ENCODE measurements at places on chromosomes 13 and 19.

- DNase-seq = no peak
Measured at GRCh38 chr19:50854636-50855410, at the start of gene KLK3. KLK3 (plus strand) TSS chr19:50854915; CDS start chr19:50854956, 41 bp downstream.

- no peak for DNase-seq
Measured at GRCh38 chr13:71210861-71211260, 656.1 kb downstream of the DACH1 start.

- DNase-seq = no peak
Measured at GRCh38 chr13:80363890-80364503, 23.1 kb upstream of the SPRY2 start.

- DNase-seq = no peak
Measured at GRCh38 chr13:110746438-110746837, 32.9 kb downstream of the ING1 start.

DNA sequence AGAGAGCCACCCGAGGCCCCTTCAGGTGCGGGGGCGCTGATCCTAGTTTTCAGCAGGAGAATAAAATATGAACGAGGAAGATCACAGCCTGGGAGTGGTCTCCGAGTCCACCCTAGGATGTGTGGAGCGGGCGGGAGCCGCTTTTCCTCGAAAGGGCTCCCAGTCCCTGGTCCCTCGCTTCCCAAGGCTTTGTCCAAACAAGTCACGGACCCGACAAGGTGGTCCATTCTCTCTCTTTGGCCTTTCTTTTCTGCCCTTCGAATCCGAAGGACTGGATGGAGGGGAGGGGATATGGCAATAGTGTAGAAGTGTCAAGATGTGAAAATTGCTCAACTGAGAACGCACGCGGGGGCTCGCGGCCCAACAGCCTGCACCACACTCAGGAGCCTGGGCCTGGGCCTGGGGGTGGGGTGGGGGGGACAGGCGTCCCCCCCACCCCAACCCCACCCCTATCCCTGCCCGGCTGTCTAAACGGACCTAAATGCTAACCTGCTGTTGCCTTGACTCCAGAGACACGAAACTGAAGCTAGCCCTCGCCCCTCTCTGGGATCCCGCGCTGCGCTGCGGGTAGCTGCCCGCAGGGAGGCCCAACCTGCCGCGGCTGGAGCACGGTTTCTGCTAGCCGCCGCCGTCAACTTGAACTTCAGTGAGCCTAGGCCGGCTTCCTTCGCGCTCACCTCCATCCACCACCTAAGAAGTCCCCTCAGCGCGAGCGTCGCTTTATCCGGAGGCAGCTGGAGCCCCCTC lies 7.1 kb downstream of the ZIC2 start:
- DNase-seq = no peak
